NT2/D1 (cell line): ENCODE measurements at places on chromosomes 13 and 19.

- no peak for DNase-seq
Measured at GRCh38 chr19:14033946-14034345, 2.4 kb downstream of the IL27RA start.

DNA sequence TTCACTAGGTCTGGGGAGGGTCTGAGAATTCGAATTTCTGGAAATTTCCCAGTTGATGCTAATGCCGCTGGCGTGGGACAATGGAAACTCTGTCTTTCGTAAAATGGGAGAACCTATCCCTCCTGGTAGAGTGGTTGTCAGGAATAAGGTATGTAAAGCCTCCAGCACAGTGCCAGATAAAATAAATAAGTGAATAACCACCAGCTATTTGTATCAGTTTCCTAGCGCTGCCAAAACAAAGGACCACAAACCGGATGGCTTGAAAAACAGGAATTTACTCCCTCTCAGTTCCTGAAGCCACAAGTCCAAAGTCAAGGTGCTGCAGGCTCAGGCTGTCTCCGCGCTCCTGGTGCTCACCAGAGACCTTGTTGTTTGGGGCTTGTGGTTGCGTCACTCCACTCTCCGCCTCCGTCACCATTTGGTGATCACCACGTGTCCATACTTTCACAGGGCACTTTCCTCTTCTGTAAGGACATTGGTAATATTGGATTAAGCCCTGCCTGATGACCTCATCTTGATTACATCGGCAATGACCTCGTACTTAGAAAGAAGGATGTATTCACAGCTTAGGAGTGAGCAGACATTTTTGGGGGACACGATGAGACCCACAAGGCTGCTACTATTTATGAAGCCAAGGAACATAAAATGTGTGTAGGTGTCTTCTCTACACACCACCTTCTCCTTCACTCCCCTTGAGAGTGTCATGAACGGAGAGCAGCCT, 428.5 kb downstream of the IRS2 start:
- no peak for DNase-seq

- no peak for DNase-seq
Measured at GRCh38 chr19:38120471-38121025, 103.5 kb downstream of the DPF1 start.

GRCh38 chr19:12723641-12724426, at the start of gene TNPO2:
TSS of gene TNPO2 (minus strand) at chr19:12723932. CDS start at chr19:12720977, 2,955 bp downstream.
- DNase-seq, result peak; percentile 76

GRCh38 chr13:71274923-71275608, 591.9 kb downstream of the DACH1 start:
- no peak for DNase-seq

- no peak for DNase-seq
Measured at GRCh38 chr19:50794074-50794875, 4.1 kb downstream of the ACP4 start.

DNA sequence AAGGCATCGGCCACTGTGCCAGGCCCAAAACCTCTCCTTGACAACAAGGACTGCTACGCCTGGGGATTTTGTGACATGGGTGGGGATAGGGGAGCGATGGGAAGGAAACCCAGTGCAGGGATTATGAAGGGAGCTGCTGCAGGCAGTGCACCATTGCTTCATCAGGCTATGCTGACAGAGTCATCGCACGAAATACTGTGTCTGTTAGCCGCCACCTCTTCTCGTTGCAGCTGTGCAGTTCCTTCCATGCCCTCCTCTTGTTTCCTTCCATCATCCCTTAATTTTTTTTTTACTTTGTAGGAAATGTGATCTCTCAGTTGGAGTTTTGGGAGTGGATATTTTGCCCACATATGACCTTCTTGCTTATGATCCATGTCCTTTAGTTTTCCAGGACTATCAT, 178.7 kb downstream of the RFC3 start:
- DNase-seq, result no peak

- no peak for DNase-seq
Measured at GRCh38 chr19:40286235-40286970, 1.3 kb upstream of the AKT2 start.

GRCh38 chr13:28357247-28357825, 137.6 kb downstream of the FLT1 start:
- no peak for DNase-seq

DNA sequence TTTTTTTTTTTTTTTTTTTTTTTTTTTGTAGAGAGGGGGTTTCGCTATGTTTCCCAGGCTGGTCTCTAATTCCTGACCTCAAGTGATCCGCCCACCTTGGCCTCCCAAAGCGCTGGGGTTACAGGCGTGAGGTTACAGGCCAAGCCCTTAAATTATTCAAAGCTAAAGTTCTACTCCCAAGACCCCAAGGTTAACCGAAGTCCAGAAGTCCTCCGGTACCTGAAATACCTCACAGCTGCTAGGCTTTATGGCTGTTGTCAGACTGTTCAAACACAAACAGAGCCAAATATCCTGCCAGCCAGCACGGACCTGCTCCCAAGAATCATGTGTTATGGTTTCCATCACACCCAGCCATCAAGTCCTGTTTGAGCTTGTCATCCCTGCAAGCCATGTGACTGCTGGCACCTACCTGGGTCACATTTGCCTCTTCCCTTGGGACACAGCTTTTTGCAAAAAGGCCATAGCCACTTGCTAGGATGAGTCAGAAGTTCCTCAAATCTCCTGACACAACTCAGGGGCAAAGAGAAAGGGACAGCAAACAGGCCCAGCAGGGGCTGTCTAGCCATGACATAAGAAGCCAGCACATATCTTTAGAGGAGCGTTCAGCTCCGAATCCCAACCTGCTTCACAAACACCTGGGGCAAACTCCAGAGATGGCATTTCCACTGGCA, 129.9 kb downstream of the FOXO1 start:
- DNase-seq, result no peak

DNA sequence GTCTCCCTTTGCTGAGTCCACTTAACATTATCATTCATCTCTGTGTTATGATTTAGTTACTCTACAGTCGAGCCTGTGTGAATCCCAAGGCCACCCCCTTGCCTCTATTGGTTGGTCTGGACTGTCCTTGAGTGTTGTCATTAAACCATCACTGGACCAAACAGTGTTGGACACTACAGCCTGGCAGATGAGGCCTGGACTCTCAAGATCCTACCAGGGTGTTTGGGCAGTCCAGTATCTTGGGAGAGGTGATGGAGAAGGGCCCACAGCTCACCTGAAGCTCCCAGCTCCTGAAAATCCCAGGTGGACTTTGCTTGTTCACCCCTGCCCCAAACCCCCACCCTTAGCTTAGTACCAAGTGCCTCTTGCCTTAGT, 3.8 kb downstream of the CHMP2A start:
- no peak for DNase-seq

GRCh38 chr19:33429891-33430673, 56.6 kb downstream of the CEBPG start:
- DNase-seq, result no peak

- DNase-seq, result peak; percentile 92
Measured at GRCh38 chr13:106100171-106100919, 435.1 kb downstream of the EFNB2 start.

- no peak for DNase-seq
Measured at GRCh38 chr19:8305798-8306197, 2.4 kb downstream of the CD320 start.

DNA sequence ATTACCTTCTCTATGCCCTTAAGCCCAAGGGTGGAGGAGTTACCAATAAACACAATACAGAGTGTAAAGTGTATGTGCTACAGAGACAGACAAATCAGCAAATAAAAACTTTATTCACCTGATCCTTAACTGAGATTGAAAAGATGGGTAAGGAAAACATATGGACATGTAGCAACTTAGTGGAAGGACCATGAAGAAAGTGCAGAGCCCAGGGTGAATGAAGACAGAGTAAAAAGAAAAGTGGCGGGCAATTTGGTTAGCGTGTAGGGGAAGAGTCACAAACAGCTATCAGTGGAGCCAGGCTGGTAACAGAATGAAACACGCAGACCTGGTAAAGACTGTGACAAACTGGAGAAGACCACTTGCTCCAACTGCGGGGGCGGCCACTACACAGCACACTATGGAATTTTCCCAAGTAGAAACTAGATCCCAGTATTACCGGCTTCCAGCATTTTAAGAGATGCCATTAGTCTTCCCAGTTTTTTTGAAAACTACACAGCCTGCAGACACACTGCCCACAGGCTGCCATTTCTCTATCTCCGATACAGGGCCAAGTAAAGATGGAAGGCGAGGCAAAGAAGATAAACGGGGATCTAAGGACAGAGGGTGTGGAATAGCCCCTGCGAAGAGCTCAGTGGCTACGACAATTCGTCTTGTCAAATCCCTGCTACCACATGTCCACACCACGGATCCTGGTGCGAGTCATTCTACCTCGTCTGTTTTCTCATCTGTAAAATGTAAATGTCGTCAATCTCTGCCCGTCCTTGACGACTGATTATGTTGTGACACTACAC, 1.2 kb downstream of the UQCRFS1 start:
- DNase-seq, result no peak

DNA sequence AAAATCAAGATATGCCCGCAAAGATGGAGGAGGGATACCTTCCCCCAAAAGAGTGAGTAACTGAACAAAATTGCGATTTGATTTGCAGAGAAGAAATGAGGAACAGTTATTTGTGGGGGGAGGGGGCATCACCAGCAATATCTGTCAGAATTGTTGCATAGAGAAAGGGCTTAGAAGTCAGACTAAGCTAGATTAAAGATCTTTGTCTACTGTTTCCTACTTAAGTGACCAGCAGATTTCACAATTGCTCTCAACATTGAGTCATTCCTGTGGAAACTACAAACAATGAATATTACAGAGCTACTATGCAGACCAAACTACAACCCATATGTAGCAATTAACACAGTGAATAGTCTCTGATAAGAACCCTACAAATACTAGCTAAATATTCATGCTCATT, 27.4 kb downstream of the FPR3 start:
- no peak for DNase-seq

GRCh38 chr13:75165543-75166230, 316.3 kb downstream of the TBC1D4 start:
- DNase-seq, result no peak

- DNase-seq, result no peak
Measured at GRCh38 chr19:20276011-20276731, 109.2 kb downstream of the ZNF486 start.

DNA sequence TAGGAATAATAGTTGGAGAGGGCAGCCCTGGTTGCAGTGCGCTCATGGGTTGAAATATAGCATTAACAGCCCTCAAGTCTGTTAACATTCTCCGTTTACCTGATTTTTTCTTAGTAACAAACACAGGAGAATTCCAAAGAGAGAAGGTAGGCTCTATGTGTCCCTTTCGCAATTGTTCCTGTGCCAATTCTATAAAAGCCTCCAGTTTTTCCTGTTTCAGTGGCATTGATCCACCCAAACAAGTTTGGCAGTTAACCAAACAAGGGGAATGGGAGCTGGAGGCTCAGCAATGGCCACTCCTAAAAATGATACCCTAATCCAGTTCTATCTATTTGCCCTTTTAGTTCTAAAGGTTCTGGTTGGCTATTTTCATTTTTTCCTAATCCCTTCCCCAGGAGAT, 151.6 kb downstream of the ZNF486 start:
- DNase-seq, result no peak

DNA sequence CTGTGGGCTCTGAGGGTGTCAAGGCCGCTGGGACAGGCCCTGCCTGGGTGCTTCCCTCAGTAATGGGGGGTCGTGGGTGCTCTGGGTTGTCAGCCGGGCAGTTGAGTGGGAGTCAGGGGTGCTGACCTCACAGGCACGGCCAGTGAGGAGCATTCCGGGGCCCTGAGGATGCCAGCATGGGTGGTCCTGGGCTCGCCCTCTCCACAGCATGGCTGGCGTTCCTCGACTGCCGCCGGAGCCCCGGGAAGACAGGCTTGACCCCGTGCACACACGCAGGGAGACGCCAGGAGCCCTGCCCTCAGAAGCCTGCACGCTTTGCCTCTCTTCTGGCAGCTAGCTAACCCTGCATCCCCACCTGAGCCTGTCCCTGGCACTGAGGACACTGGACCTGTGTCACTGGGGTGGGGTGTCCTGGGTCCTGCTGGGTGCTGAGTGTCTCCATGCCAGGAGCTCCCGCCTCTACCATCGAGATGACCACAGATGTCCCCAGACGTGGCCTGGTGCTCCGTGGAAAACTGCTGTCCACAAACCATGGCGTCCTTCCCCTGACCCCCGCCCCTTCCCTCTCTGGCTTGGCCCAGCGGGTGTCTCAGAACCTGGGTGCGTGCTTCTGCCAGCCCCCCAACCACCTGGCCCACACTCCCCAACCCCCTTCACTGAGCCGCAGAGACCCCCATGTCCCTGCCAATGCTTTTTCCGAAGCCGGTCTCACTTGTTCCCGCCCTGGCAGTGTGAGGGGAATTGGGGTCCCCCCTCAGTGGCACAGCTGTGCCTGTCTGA, 4.4 kb upstream of the NDUFS7 start:
- DNase-seq, result no peak

DNA sequence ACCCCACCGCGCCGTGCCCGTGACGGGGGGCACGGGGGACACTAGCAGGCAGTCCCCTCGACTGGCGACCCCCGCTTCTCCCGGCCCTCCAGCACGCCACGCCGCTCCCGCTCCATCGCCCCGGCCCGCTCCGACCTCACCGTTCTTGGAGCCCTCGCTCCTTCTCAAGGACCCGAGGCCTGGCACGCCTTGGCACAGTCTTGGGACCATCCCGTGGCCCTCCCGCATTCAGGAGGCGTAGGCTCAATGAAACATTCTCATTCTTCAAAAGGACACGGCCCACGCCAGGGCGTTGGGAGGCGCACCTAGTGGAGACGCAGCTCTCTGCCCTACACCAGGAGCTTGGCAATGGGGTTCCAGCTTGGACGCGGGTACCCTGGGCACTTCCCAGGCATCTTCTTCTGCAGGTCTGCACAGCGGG, 473 bp upstream of the CERS1 start:
- DNase-seq, result no peak

DNA sequence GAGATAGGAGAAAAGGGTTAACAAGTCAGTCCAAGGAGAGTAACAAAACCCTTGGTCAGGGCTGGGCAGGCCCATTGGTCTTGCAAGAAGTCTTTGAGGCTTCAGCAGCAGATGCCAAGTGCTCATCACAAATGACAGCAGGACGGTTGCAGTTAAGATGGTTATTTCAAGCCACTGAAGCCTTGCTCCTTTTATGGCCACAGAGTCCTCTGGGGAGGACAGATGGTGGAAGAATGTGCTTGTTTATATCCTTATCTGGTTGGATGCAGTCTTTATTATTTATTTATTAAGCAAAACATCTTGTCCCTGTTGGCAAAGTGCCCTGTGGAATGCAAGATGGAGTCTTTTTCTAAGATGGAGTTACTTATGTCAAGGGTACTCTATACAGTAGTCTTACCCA, 19.2 kb upstream of the ZNF331 start:
- no peak for DNase-seq

DNA sequence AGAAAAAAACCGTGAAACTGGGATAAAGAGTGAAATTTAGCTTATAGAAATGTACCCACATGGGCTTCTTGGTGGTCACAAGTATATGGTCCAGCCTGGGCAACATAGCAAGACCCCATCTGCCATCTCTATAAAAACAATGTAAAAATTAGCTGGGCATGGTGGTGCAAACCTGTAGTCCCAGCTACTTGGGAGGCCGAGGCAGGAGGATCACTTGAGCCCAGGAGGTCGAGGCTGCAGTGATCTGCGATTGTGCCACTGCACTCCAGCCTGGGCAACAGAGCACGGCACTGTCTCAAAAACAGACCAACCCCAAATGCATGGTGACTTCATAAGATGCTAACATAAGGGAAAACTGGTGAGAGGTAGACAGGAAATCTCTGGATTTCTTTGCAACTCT, 54.4 kb downstream of the GNG7 start:
- DNase-seq, result no peak

GRCh38 chr13:37383046-37383445, 215.5 kb downstream of the POSTN start:
- DNase-seq, result no peak

- no peak for DNase-seq
Measured at GRCh38 chr13:110421696-110422385, 114.8 kb downstream of the COL4A2 start.

GRCh38 chr19:7605490-7606222, 10.0 kb downstream of the CAMSAP3 start:
- DNase-seq, result peak; percentile 59
